Activated CD4-positive, alpha-beta T cell treated with anti-CD3 and anti-CD28 coated beads for 24 hours (primary cell): ENCODE measurements at places on chromosomes 13 and 19.
A peak's percentile ranks its signal among the peaks of the same experiment; 100 is the strongest.

DNA sequence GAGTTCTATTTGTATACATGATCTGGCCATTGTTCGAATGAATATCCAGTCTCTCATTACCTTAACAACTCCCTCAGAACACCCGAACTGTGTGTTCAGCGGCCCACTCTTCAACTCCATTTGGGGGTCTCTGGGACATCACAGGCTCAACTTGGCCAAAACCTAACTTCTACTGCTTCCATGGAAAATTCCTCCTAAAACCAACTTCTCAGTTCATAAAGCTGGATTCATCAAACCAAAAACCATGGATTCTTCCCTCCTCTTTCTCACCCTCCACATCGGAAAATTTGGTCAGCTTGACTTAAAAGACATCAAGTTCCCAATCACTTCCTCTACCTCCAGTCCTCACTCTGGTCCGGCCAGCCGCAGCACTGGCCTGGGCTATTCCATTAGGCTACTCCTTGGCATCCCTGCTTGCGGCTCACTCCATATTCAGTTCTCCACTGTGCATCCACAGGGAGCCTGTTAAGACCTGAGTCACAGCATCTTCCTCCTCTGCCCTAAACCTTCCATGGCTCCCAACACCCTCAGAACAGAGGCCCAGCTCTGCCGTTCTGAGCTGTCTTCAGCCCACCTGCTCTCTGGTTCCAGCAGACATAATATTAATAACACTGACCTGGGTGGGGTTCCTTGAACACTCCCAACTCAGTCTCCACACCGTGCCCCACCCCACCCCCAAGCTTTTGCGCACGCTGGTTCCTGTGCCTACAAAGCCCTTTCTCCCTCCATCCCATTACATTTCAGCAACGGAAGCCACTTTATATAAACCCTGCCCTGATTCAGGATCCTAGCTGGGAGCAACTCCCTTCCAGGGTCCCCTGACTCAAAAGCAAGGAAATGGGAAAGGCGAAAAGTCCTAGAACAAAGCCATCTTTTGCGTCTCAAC lies 1.1 kb downstream of the ZNF792 start:
- DNase-seq: no peak

- DNase-seq: no peak
Observed at GRCh38 chr13:79989217-79989661, 351.7 kb downstream of the SPRY2 start.

GRCh38 chr19:46721269-46722003 lies 4.5 kb upstream of the PRKD2 start:
- no peak for DNase-seq

DNA sequence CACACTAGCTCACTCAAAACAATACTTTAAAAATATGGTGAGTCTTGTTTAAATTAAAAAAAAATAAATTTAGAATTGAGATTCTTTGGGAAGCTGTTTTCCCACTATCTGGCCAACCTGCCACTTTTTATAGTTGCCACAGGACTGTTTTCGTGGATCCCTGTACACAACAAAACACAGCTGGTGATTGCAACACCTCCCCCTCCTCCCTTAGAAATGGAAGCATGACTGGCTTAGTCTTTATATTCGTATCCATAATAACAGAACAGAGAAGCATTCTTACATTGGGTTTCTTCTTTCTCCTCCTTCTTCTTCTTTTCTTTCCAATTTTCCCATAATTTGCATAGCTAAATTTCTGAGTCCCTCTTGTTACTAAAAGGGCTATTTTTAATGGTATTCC lies 79.5 kb upstream of the GJB6 start:
- DNase-seq: no peak

GRCh38 chr13:66113882-66114526 lies 1116.1 kb downstream of the PCDH9 start:
- no peak for DNase-seq

- no peak for DNase-seq
Observed at GRCh38 chr13:91417660-91418325, 19.4 kb downstream of the GPC5 start.

- DNase-seq: no peak
Observed at GRCh38 chr13:77857531-77858209, 61.0 kb downstream of the EDNRB start.

DNA sequence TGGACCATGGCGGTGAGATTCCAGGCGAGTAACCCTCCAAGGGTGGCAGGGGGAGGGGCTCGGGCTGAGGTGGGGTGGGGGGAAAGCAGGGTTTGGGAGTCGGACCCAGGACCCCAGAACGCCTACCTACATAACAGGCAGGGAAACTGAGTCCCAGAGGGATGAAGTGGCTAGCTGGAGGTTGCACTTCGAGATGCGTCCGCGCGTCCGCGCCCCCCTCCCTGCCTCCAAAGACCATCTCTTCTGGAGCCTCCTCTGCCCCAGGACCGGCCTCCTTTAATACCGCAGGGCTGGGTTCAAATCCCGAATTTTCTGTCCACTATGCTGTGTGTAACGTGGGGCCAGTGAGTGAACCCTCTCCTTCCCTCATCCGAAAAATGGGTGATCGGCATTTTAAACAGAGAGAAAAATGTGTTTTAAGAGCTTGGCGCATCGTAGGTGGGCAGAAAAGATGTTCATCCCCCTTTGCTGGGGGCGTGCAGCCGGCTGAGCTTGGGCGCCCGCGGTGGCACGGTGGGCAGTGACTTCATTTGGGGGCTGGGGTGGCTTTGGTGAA lies 13.8 kb downstream of the TJP3 start:
- DNase-seq: no peak

DNA sequence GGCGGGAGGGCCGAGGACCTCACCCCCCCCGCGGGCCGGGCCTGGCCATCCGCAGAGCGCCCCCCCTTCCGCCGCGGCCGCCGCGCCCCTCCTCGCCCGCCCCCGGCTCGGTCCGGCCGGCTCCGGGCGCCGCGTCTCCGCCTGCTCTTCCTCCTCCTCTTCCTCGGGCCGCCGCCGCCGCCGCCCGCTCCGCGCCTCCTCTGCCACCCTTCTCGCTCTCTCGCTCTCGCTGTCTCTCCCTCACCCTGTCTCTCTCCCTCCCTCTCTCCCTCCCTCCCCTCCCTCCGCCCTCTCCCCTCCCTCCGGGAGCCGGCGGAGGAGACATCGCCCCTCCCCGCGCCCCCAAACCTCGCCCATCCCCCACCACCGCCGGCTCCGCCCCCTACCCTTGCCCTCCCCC lies at the start of gene SHANK1:
TSS of gene SHANK1 (minus strand) at position 237 of the 400 bp plus-strand sequence. CDS start 2,883 bp downstream, outside the sequence.
- DNase-seq: no peak

GRCh38 chr13:29905845-29906244 lies 55.4 kb upstream of the UBL3 start:
- DNase-seq: no peak

DNA sequence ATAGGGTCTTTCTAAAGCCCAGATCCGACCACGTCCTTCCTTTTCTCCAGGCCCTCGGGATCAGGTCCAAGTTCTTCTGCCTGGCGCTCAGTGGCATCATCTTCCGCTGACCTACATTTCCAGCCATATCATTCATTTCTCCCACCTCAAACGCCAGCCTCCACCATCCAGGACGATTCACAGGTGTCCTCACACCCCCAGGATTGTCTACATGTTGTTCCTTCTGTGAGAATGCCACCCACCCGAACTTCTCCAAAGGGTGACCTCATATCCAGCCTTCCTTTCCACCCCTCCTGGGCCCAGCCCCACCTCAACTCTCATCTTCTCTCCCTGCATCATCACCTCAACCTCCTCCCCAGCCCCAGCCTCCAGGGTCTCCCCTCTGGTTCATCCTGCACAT lies 4.7 kb upstream of the KLK5 start:
- DNase-seq: no peak

DNA sequence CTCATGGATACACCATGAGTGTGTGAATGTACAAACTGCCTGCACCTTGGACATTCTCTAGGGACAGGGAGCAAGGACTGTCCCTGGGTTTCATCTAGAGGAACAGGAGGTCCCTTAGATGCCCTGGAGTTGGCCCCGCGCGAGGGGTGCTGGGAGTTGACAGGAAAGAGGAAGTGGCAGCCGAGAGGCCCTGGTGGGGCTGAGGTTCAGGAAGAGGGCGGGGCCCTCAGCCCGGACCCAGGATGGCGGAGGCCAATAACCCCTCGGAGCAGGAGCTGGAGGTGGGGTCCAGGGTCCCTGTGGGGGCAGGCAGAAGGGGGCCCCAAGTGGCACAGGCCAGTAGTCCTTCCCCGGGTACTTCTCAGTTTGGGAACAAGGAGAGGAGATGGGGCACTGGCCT lies 6.9 kb downstream of the PKN1 start:
- peak; percentile 67 for DNase-seq

- no peak for DNase-seq
Observed at GRCh38 chr13:48153186-48153585, 58.3 kb upstream of the MED4 start.

DNA sequence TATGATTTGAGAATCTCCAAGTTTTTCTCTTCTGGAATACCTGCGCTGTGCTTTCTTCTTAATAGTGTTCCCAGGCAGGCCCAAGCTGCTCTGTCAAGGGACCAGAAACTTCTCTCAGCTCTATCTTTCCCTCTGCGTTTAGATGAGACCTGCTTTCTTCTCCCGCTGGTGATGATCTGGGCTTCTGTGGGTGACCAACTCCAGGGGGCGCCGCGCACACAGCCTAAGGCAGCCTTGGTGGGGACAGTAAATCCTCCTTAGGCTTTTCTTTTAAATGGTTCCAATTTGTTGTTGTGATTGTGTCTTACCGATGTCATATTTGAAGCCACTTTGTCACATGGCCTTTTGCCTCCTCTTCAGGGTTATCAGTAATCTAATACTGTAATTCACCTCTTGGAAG lies 439.4 kb upstream of the KLF12 start:
- no peak for DNase-seq

GRCh38 chr13:94154367-94154766 lies 325.1 kb downstream of the DCT start:
- no peak for DNase-seq

DNA sequence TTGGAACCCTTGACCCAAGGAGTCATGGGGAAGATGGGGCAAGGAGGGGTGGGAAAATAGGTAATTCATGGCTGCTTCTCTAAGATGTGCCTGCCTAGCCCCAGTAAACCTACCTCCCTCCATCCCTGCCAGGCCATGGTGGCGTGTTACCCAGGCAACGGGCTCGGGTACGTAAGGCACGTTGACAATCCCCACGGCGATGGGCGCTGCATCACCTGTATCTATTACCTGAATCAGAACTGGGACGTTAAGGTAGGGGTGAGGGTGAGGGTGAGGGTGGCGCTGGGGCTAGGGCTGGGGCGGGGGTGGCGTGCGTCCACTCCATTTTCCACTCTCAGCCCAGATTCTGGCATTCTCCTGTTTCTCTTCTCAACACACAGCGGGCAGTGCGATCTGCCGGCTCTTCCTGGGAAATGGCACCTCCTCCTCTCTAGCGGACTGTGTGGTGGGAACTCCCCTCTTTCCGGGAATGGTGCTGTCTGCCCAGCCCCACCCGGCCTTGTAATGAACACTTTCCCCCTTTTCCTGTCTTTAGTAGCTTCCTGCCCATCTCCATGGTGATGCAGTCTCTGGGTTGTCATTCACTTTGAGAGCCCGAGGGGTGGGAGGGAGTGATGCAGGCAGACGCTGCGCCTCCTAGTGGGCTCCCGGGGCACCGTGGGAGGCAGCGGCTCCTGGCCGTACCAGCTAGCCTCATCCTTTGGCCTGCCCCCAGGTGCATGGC lies 7.6 kb downstream of the EGLN2 start:
- peak; percentile 73 for DNase-seq

DNA sequence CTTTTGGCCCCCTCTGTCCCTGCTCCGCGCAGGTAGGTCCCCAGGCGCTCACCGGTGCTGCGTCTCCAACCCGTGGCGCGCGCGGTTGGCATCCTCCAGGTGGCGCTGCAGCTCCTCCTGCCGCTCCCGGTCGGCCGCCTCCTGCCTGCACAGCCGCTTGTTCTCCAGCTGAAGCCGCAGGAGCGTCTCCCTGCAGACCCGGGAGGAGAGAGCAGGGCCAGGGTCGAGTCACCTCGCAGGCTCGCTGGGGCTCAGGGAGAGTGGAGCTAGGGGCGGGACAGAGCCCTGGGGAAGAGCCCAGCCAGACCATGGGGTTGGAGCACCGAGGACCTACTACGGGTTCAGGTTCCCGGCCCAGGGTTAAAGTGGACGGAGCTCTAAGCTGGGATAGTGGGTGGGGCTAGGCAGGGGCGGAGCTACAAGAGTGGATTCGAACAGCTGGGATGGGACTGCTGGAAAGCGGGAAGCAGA lies 9.3 kb downstream of the HOOK2 start:
- DNase-seq: peak; percentile 69

DNA sequence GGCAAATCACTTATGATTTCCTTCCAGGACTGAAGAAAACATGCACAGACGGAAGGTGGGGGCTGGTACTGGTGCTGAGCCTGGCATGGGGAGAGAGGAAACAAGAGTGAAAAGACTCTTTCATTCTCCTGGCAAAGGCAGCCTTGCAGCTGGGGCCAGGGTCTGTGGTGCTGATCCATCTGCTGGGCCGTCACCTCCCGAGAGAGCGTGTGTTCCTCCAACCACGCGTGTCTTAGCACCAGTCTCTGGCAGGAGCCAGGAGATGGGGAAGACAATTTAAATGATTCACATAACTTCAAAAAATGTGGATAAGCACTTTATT lies 23.9 kb upstream of the SPART start:
- no peak for DNase-seq

GRCh38 chr19:33246709-33247440 lies 21.2 kb upstream of the SLC7A10 start:
- no peak for DNase-seq

GRCh38 chr13:27423333-27423732 lies 1.1 kb upstream of the GTF3A start:
- no peak for DNase-seq

DNA sequence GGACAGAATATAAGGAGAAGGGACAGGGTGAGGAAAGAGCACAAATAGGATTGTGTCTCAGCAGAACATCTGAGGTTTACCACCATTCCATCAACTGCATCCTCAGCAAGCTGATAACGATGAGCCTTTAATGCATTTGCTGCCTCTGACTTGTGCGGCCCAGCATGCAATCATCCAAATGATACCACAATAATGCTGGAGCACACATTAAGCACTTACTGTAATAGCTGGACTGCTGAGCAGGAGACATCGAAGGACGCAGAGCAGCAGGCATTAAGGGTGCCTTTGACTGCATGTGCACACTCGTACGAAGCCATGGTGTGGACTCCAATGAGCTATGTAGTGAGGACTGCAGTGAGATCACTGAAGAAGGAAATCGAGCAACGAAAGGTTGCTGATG lies 469.4 kb downstream of the FOXO1 start:
- DNase-seq: no peak

DNA sequence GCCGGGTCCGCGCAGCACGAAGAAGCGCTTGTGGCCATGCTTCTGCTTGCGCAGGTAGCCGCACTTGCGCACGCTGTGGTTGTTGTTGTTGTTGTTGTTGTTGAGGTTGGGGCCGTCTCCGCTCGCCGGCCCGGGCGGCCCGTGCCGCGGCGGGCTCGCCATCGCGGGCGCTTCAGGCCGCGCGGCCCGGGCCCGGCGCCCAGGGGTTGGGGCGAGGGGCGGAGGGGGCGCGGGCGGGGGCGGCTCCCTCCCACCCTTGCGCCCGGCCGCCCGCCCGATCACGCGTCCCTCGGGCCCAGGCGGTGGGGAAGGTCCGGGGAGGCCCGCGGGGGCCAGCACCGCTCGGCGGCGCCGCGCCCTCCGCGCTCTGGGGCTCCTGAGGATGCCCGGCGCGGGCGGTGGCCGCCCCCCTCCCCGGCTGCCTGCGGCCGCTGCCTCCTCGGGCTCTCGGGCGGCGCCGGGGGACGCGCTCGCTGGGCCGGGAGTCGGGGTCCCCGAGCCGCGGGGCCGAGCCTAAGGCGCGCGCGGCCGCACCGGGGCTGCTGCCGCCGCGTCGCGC lies 412 bp downstream of the IRS2 start:
- DNase-seq: no peak

GRCh38 chr13:112616586-112617362 lies 28.8 kb upstream of the TUBGCP3 start:
- DNase-seq: no peak

- DNase-seq: no peak
Observed at GRCh38 chr19:53045536-53045935, 996 bp downstream of the ERVV-2 start.
